T1000 (cell line): ENCODE measurements at places on chromosomes 3 and 15.

- DNase-seq: no peak
Observed at GRCh38 chr15:48559285-48559684, 86.2 kb downstream of the FBN1 start.

- DNase-seq: no peak
Observed at GRCh38 chr3:46857485-46858341, 5.5 kb downstream of the MYL3 start.

DNA sequence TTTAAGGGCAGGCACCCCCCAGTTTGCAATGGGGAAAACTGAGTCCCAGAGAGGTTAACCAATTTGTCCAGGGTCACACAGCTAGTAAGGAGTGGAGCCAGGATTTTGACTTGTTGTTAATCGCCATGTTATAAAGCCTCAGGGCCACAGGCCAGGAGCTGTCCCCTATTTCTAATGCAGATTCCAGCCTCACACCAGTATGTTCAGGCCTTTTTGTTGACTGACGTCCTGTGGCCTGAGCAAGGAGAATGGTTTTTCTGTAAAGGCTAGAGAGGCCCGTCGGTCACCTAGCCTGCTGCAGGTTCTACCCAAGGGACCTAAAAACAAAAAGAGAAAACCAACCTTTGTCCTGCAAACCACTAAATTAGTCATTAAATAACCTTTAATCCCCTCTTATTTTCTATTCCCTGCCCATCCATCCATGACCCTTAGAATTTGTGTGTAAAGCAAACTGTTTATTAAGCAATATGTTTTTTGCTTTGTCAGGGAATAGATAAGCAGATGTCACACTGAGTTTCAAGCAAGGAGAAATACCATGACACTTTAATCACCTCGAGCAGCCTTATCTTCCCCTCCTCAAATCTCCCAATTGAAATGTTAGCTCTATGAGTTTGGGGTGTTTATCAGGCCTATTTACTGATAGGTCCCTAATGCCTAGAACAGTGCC is 14.1 kb downstream of the ACOX2 start:
- no peak for DNase-seq

- no peak for DNase-seq
Observed at GRCh38 chr3:146326875-146327543, 76.1 kb upstream of the PLSCR4 start.

GRCh38 chr15:77305953-77306352 is 114.0 kb downstream of the PEAK1 start:
- DNase-seq: no peak

DNA sequence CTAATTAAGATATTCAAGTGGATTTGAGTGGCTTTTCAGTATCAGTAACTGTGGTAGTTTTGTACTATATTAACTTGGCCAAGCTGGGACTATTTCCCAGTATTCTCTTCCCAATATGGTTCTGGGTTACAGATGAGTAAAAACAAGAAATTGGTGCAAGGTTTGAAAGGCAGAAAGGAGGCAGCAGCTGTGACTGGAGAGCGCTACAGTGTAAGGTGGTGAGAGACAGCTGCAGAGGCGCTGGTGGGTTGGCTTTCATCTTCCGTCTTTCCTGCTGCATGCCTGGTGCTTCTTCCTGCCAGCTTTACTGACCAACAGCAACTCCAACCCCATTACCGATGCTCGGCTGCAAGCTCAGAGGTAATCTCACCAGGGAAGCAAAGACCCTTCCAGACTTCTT is 9.8 kb downstream of the DPH3 start:
- no peak for DNase-seq

- DNase-seq: no peak
Observed at GRCh38 chr3:72213296-72214065, 428.5 kb upstream of the PROK2 start.

DNA sequence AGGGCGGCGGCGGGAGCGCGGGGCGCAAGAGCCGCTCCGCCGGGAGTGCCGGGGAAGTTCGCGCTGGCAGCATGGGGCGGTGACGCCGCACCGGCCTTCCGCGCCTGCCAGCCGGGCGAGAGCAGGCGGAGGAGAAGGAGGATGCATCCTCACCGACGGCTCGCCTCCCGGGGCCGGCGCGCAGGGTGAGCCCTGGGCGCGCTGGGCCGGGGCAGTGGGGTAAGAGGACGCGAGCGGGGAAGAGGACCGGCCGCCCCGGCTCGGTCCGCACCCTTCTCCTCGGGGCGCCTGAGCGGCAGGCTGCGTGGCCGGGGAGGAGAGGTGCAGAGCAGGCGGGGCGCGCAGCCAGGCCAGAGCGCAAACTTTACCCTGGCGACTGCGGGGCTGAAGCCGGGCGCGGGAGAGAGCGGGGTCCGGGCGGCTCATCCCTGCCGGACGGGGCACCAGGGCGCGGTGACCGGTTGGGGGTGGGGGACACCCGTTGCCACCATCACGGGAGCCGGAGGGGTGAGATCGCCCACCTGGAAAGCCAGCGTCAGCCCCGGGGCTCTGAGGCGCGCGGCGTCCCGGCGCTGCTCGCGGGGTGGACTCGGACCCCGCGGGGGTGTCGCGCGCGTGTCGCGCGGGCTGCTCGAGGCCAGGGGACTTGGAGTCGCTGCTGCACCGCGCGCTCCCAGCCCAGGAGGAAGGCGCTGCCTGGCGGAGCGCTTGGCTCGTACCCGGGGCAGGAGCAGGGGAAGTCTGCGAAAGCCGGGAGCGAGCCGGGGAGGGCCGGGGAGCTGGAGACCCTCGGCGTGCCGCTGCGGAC is 542 bp downstream of the GABRA5 start:
- DNase-seq: no peak

DNA sequence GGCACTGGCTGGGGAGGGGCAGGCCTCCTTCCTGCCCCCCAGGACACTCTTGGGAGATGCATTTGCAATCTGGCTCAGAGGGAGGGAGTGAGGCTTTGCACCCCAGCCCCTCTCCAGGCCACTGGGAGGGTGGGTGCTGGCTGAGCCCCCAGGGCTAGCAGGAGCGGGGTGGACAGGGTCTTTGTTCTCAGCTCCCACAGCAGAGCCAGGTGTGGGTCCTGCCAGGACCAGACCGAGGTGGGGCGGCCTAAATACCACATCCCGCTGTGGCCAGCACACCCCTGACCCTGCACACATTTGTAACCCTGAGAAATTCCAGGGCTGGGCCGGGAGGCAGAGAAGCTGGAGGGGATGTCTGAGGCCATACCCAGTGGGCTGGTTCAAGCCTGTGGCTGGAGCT is 41.0 kb downstream of the STARD5 start:
- no peak for DNase-seq

GRCh38 chr15:28936481-28936881 is 50.7 kb downstream of the APBA2 start:
- no peak for DNase-seq
